Neural progenitor cell (in vitro differentiated cells): ENCODE measurements at places on chromosomes 6 and 20. TPM values are rescaled to one million over a fixed set of nuclear protein-coding genes. Genes with fewer than 3 reads are reported as not detected.

TRIM15 gene
- total RNA-seq: not detected in 2 replicates

GRCh38 chr6:168311410-168312124 lies 8.0 kb downstream of the DACT2 start:
- no peak for DNase-seq

DNA sequence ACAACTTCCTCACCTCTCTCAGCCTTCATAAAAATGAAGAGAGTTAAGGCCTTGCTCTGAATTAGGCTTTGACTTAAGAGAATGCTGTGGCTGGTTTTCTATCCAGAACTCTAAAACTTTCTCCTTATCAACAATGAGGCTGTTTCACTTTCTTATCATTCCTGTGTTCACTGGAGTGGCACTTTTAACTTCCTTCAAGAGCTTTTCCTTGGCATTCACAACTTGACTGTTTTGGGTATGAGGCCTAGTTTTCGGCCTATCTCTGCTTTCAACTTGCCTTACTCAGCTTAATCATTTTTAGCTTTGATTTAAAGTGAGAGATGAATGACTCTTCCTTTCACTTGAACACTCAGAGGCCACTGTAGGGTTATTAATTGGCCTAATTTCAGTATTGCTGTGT lies 4.3 kb upstream of the LOC128125822 start:
- DNase-seq: no peak

- DNase-seq: no peak
Observed at GRCh38 chr20:45163083-45163803, 11.5 kb upstream of the PI3 start.

GRCh38 chr6:54981647-54982046 lies 135.1 kb downstream of the FAM83B start:
- DNase-seq: no peak
